ENCODE measurements at places on chromosomes 1 and 21. TPM values are rescaled to one million over a fixed set of nuclear protein-coding genes. Genes with fewer than 3 reads are reported as not detected.

DNA sequence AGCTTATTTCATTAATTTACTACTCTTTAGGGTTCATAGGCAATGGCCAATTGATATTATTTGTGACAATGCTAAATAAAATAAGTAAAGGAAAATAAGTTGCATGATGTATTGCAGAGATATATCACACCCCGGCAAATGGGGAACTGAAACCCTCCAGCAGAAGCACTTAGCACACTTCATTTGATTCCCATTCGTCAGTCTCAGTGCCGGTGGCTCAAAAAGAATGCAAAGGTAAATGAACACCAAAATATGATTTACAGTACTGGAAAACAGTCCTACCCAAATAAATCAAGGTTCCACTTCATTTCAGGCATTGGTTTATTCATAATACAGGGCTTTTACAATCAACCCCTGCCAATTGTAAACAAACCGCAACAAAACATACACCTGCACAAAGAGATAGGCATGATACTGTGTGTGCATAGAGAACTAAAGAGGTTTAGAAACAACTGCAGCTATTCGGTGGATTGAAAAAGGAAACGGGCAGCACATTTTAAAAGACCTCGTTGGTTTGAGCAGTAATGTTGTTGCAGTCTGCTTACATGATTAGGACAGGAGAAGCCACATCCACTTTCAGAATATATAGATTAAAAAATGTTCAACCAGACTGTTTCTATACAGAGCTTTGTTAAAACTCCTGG, 1019.2 kb downstream of the TTLL7 start:
- no peak for DNase-seq

DNA sequence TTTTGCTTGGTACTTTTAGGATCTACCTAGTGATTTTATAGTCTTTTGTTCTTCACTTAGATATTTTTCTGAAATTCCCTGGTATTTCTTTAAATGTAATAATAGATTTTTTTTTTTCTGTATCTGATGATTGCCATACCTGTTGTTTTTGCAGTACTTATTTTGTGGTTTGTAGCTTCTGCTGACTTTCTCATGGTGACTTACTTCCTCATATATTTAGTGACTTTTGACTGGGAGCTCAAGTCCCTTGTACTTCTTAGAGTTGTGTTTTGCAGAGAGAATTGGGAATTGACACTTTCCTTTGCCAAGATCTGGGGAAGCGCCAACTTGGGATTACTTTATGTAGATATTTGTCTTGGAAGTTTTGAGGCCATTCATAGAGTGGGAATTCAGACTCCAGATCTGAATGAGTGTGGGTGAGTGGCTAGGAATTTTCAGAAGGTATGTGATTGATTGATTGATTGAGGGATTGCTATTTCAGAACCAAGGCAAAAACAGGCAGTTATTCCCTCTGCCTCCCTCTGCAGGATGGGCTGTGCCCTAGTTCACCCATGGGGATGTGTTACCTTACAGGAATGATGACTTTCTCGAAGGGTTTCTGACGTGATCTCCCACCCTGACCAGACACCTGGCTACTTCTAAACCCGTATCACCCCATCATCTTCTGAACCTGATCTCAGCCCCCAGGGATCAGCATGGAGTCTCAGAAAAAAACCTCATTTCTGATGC, 219.5 kb downstream of the URB2 start:
- no peak for DNase-seq

The CD2 gene
- total RNA-seq, result 2.3 TPM

The CHODL gene
- 1.7 TPM for total RNA-seq

The SERPINC1 gene
- not detected for total RNA-seq

The ZNF683 gene
- total RNA-seq, result not detected

The HSPB7 gene
- total RNA-seq, result 342 TPM

The S100A16 gene
- total RNA-seq, result 107 TPM

DNA sequence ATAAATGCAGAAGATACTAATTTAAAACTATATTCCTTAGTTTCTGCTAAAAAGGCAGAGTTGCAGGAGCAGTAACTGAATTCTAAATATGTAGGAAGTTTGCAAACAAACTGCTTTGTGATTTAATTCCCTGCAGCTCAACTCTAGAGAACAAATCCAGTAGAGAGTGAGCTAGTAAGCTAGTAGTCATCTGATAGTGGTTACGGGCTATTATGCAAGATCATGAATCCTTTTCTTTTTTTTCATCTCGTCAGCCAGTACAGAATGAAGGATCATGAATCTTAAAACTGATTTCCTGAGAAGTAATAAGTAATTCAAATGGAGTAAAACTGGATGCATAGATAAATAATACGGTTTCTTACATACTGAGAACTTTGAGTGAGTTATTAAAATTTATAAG, 3.3 kb downstream of the DPH5 start:
- DNase-seq, result no peak

DNA sequence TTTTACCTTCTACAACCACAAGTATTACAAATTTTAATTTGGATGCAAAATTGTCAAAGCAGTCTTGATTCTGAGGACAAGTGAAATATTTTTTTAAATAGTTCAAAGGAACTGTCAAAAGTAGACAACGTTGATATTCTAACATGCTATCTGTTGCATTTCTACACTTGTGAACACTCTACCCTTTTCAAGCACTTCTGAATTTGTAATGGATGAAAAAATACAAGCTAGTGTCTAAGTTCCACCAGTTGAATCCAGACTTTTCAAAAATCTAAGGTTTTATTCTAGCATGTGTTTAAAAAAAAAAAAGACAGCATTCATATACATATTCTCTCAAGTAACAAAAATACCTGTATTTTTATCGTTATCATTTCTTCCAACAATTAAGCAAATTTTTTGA, 2.1 kb downstream of the ARID4B start:
- no peak for DNase-seq

DNA sequence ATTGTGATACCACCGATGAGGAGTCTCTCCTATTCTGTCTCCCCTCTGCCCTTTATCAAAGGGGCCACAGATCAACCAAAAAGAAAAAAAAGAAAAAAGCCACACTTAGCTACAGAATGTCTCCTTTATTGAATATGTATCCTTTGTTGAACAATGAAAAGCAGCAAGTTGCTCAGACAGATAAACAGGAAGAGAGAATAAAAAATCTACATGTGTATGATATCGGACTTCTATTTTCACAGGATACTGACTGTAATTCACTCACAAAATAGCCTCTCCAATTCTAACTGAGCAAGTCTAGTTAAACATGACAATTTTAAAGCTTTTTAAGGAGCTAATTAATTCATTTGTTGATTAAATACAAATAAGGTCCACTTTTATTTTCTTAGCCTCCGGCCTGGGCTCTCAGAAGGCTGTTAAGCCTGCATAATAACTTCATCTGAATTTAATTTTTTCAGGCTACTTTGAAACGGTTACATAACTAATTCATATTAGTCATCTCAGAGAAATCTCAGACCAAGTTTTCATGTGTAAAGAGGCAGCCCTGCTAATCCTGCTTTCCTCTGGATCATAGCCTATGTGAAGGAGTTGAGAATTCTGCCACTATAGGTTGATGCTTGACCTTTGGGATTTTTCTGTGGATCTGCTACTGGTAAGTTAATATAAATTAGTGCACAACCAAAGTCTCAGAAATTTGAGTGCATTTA, 304.1 kb upstream of the NR5A2 start:
- no peak for DNase-seq

GRCh38 chr1:6025269-6026094, 20.2 kb upstream of the KCNAB2 start:
- no peak for DNase-seq

DNA sequence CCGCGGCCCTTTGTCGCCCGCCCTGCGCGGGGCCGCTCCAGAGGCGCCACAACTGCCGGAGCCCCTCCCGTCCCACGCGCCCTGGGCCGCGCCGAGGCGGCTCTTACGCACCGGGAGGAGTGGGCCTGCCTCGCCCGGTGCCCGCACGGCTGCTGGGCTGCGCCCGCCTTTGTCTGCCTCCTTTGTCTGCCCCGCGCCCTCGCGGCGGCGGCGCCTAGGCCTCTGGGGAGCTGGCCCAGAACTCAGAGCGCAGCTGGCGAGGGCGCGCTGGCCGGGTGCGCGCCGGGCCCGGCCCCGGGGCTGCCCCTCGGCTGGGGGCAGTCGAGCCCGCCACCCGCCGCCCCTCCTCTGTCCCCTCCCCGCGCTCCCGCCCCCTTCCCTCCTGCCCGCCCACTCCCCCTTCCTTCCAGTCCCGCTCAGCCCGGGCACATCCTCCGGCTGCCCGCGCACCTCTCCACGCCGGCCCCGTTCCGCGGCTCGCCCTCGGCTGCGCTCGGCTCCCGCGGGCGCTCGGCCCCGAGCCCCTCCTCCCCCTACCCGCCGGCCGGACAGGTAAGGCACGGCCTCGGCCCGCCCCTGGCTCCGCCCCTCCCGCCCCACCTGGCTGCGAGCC, at the start of gene DRAXIN:
Gene DRAXIN, plus strand, starts transcription at position 409 of the 613 bp plus-strand sequence. CDS start 14,549 bp downstream, outside the sequence.
- DNase-seq, result no peak

DNA sequence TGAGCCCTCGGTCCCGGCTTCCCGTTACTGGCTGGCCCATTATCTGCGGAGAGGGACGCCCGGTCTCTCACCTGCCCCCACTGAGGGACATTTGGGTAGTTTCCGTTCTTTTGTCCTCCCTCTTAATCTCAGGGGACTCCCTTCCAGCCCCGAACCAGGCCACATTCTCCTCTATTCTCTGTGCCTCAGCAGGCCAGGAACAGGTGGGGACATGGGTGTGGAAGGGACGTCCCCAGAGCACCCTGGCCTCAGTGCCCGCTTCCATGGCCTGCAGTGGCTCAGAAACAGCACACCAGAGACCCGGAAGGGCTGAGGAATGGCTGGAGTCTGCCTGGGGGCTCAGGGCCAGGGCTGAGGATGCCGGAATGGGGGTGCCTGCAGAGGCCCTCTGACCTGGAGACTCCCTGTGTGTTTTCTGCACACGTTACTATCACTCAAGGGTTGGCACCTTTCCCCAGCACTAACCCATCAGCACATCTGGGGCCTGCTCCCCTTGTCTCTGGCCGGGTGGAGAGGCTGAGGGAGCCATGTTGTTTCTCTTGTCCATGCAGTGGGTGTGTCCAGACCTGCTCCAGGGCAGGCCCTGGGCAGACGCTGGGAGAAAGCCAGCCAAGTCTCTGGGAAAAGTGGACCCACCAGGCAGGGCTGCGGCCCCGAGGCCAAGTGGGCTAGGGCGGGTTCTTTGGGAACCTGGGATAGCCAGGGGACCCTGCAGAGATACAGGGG, 10.0 kb upstream of the DNMT3L start:
- no peak for DNase-seq

- DNase-seq, result no peak
These were observed 114.4 kb downstream of the CASZ1 start for GRCh38 chr1:10682108-10682445.

DNA sequence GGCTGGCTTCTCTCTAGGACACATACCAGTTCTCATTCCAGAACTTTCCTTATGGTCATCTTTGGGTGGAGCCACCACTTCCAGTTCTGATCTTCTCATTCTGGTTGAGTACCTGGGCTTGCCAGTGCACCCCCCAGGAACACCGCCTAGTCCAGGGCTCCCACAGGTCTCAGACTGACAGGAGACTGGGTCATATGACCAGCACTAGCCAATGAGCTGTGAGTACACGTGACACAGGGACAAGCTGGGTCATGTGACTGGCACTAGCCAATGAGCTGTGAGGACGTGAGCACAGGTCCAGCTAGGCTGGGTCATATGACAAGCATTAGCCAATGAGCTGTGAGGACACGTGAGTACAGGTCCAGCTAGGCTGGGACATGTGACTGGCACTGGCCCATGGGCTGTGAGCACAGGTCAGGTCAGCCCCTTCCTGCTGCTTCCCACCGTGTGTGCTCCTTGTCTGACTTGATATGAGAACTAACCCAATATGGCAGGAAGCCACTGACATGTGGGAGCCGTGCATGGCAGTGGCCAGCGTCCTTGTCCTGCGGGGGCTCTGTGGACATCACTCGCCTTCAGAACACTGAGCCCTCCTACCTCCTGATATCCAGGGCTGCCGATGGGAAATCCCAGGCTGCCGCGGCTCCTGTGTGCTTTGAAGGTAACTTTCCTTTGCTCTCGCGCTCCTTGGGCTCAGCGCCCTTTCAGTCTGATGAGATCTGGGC, 22.7 kb downstream of the KRTAP10-1 start:
- no peak for DNase-seq

DNA sequence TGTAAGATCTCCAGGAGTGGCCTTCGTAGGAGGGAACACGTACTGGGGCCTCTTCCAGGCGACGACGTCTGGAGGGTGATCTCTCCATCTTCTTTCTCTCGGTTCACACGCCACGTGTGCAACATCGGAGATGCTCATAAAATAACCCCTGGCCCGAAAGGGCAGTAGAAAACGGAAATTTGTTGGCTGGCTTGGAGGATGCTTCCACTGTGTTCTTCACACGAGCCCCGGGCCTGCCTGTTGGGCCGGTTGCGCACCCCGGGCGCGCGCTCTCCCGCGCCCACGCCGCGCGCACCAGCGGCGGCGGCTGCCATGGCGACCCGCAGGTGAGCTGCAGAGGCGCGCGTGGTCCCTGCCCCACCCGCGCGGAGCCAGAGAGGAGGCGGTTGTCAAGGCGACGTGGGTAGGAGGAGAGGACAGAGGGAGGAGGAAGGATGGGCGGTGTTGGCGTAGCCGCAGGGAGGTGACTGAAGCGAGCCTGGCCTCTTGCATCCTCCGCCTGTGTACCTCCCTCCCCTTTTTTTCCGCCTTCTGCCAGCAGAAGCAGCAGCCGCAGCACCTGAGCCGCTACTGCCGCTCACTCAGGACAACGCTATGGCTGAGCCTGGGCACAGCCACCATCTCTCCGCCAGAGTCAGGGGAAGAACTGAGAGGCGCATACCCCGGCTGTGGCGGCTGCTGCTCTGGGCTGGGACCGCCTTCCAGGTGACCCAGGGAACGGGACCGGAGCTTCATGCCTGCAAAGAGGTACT, at the start of gene ELAPOR1:
Gene ELAPOR1, plus strand, starts transcription at position 526 of the 752 bp plus-strand sequence. Its CDS starts 69 bp downstream, at position 595.
- DNase-seq, result no peak

DNA sequence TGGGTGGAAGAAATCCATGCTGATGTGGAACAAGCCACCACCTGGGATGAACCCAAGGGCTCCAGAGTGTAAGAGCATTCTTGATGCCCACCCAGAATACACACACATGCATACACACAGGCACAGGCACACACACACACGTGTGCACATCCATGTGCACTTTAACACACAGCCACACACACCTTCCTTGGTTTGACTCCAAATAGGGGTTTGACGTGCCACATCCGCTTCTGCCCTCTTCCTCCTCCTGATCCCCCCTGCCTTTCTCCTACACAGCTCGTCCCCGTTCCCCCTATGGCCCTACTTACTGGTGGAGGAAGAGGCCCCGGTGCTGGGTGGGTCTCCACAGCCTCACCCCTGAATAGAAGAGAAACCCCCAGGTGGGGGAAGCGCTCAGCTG, 16.0 kb downstream of the SPATA21 start:
- no peak for DNase-seq

Measured in mesenteric fat pad (tissue), 1 donor.